Gastrocnemius medialis (tissue), 4 donors: ENCODE measurements at places on chromosomes 1 and 21.
A peak's percentile ranks its signal among the peaks of the same experiment; 100 is the strongest.

DNA sequence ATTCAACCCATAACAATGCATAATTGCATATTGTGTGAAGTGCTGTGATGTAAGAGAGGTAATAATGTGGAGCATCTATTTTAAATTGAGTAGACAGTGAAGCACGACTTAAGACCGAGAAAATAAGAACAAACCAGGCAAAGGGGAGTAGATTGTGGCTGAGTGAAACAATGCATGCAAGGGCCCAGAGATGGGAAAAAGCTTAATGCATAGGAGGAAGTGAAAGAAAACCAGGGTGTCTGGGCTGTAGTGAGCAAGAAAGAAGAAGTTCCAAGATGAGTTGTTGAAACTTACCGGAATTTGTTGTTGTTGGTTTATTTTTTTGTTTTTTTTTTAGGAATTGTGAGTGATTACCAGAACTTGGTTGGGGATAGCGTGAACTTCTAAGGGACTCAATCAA is 104.7 kb downstream of the SNX7 start:
- no peak for DNase-seq

- no peak for DNase-seq
Measured at GRCh38 chr1:230140221-230141020, 73.4 kb downstream of the GALNT2 start.

- no peak for DNase-seq
Measured at GRCh38 chr1:174789399-174789798, 210.3 kb upstream of the CACYBP start.

GRCh38 chr21:40833184-40833583 is 13.8 kb downstream of the DSCAM start:
- no peak for DNase-seq

DNA sequence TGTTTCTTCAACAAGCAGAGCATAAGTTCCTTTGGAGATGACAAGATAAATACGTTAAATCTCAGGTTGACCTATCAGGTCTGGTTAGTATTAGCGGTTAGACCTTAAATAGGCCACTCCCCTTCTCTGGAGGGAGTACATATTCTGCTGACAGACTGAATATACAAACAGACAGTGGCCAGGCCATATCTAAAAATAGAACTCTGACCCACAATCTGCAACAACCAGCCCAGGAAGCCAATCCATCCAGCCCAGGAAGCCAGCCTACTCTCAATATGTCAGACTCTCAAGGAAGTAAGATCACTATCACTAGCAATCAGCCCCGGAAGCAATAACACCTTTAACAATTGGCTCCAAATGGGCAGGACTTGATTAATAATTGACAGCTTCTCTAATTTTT is 6.7 kb downstream of the IL20 start:
- DNase-seq: no peak

DNA sequence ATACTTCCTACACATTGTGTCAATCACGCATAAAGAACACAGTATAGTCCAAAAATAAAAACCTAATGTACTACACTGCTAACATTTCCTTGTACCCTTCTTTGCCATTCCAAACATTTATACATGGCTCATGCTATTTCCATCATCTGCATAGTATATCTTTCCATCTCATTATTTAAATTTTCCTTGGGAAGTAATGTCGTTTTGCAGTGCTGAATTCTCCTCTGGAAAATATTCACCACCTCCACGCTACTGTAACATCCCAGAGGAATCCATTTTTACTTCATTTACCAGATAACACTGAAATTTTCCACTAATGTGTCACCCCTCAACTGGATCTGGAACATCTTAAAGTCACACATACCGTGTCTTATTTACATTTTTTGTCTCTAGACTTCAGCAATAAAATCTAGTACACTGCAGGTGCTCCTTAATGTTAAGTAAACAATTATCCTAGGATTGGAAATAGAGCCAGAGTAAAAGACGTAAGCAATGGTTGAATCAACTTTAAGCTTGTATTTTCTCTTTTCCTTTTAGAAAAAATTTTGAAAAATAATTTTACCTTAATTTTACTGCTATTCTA is 881.0 kb downstream of the AMY1C start:
- no peak for DNase-seq

- no peak for DNase-seq
Measured at GRCh38 chr21:44862869-44863685, 10.4 kb downstream of the PTTG1IP start.

- no peak for DNase-seq
Measured at GRCh38 chr1:15295696-15296095, 48.7 kb downstream of the FHAD1 start.

- no peak for DNase-seq
Measured at GRCh38 chr1:59332983-59333382, 36.1 kb downstream of the FGGY start.

DNA sequence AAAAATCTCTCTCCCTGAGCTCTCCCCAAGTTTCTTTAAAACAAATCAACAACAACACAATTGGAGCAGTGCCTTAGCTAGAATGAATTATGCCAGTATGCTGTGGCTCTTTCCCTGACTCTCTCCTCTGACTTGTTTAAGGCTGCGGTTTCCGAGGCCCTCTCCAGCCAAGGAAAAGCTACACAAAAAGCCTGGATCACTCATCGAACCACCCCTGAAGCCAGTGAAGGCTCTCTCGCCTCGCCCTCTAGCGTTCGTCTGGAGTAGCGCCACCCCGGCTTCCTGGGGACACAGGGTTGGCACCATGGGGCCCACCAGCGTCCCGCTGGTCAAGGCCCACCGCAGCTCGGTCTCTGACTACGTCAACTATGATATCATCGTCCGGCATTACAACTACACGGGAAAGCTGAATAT is 1.9 kb downstream of the S1PR1 start:
- peak; percentile 52 for DNase-seq

GRCh38 chr1:208728815-208729214 is 484.6 kb upstream of the PLXNA2 start:
- no peak for DNase-seq

DNA sequence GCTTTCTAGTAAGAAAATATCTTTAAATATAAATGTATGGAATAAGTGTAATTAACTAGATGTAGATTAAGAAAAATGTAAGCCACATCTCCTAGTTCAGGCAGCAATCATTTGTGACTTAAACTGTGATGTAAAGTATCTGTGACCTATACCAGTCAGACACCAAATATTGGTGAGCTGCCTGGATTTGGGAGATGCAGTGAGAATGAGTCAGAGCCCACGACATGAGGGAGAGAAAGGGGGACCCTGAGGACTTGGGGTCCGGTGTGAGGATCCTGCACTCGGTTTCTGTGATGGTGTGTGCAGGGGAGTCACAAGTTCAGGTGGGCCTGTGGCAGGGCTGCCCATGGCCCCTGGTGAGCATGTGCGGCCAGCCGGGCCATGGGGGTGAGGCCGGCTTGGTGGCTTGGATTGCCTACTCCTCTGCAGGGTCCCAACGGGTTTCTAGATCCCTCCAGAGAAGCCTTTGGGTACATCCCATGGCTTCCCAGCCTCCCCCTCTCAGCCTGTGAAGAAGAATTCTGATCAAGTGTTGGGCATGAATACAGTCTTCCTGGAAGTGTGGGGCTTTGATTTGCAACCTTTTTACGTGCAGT is 19.0 kb upstream of the ABCG1 start:
- no peak for DNase-seq

- DNase-seq: no peak
Measured at GRCh38 chr1:193113992-193114332, 7.9 kb upstream of the CDC73 start.

DNA sequence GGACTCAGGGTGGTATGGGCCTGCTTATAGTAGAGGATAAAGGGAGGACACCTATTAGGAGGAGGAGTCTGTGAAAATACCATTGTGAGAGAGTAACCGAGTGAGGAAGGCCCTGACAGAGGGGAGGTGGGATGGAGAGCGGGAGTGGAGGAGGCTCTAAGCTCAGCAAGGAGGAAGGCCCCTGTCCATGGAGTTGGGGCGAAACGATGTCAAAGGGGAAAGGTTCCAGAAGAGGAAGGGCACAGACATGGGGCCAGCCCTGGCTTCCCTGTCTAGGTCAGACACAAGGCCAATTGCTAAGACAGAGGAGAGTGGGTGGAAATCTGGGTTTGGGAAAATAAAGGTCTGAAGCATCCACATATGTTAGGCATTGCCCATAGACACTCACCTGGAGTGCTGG is 44.2 kb downstream of the ELK4 start:
- DNase-seq: no peak

DNA sequence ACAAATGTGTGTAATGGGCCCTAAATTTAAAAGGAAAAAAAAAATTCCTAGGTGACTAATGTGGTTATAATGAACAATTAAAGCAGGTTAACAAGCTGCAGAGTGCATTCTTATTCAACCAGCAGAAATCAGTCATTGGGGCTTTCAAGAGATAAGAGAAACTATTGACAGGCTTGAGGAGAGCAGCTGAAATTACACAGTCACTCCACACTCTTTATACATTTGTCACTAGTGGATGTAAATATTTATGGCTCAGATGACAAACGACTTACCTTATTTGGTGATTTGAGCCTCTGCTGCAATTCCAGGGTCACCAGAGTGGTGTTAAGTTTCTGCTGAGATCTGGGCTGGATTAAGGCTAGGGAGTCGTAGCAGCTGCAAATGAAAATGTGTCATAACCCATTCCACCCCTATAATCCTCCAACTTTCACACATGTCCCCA is 896.3 kb downstream of the TTLL7 start:
- DNase-seq: no peak

GRCh38 chr1:32216566-32216965 is 5.6 kb downstream of the TMEM234 start:
- DNase-seq: no peak

DNA sequence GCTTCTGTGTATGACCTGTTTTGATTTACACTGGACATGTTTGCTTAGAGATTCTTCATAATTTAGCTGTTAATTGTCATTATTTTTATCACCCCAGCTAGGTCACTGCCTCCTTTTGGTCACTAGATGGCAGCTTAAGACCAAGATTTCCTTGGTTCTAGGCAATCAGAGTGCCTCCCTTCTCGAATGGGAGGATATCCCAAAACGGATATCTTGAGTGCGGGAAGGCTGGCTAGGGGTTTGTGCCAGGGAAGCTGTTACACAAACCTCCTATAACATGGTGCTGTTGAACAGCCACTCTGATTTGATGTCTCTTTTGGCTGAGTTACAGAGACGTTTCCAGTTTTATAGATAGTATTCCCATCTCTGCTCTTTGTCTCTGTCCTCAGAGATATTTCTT is 283.5 kb downstream of the S1PR1 start:
- no peak for DNase-seq

- DNase-seq: peak; percentile 33
Measured at GRCh38 chr1:202009326-202010179, 834 bp upstream of the ELF3 start.

DNA sequence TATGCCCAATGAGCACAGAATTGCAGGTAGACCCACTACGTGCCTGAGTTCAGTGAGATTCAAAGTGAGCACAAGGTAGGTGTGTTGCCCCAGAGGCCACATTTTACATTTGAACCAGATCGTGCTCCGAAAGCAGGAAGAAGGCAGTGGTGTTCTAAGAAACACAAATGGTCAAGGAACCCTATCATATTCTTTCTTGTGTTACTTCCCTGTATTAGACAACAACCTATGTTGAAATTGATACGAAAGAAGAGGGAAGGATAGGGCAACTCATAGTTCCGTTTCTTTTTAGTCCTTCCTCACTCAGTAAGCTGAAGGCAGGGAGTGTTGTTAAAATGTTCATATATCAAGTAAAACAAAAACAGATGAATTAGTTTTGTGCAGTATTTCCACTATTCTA is 33.9 kb downstream of the OLFML2B start:
- no peak for DNase-seq

DNA sequence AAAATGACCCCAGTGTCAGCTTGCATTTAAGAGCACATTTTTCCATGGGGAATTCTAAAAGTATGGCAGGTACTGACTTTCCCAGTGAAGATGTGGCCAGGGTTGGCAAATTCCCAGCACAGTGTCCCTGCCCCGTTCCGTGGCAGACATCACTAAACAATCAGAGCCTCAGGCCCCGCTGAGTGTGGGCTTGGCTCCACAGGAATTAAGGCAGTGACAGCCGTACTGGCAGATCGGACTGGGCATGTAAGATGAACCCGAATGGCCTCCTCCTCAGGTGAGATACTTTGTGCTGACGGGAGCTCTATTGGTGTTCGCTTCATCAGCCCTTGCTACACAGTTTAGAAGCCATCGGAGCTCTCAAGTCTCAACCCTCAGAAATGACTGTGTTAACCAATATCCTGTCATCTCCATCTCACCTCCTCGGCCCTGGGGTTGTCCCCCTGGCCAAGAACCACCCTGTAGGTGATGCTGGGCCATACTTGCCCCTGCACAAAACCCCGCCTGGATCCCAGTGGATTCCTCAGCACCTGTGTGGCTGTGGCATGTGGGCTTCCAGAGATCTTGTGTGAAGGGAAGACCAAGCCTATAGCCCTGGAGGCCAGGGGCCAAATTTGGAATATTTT is 29.0 kb upstream of the ABCG1 start:
- DNase-seq: no peak

GRCh38 chr1:11339346-11340232 is 66.6 kb downstream of the UBIAD1 start:
- peak; percentile 97 for DNase-seq

DNA sequence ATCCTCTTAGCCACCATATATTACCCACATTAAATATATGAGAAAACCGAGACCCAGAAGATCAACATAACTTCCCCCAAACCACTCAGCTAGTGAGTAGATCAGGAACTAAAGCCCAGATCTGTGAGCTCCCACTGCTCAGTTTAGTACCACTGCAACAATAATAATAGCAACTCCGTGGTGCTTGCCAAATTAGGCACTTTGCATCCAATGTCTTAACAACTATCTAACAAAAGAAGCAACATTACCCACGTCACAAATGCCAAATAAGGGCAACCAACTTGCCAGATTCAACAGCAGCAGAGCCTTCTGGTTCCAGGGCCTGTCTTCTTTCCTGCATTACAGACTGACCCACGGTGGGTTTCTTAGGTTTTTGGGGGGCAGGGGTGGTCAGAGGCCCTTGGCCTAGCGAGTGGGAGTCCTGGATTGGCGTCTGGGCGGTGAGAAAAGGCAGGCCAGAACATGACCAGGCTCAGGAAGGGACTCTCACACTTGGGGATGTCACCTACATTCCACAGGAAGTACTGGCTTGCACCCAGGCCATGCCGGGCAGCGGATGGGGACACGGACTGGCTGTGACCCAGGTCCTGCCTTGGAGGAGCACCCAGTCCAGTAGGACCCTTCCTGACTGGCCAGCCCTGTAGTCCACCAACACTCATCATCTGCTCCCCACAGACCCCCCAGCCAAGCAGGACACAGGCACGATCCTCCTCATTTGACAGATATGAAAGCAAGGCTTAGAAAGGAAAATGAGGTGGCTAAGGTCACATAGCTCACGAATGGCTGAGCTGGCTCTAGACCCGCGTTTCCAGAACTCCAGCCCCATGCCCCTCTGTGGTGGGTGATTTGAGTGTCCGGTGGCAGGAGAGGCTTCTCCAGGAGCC is 4.6 kb downstream of the HCRTR1 start:
- DNase-seq: no peak

DNA sequence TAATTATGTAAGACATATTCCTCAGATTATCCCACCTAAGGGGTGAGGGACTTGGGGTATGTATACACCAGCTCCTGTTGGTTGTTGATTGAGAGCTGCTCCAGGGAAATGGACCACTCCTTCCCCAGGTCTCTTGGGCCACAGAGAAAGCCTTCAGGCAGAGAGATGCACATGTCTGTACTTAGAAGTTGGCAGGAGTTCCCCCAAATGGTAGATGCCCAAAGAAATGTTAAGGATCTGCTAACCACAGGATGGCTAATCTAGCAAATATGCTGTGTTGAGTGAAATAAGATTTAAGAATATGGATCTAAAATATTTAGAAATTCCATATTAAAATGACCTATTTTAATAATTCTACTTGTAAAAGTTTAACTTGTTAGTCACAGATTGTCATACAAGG is 100.8 kb upstream of the DNAH14 start:
- DNase-seq: no peak
